ENCODE measurements at places on chromosomes 4 and X. TPM values are rescaled to one million over a fixed set of nuclear protein-coding genes. Genes with fewer than 3 reads are reported as not detected.

The PRDM8 gene
- not detected for total RNA-seq

The ESX1 gene
- not detected for total RNA-seq

The CORIN gene
- 1.7 TPM for total RNA-seq

The PAGE2B gene
- not detected for total RNA-seq

DNA sequence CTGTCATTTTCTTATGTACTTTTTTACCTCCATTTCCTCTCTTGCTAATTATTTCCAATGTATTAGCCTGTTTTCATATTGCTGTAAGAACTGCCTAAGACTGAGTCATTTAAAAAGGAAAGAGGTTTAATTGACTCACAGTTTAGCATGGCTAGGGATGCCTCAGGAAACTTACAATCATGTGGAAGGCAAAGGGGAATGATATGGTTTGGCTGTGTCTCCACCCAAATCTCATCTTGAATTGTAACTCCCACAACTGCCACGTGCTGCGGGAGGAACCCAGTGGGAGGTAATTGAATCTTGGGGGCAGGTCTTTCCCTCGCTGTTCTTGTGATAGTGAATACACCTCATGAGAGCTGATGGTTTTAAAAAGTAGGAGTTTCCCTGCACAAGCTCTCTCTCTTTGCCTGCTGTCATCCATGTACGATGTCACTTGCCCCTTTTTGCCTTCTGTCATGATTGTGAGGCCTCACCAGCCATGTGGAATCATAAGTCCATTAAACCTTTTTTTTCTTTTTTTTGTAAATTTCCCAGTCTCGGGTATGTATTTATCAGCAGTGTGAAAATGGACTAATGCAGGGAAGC, 870.0 kb upstream of the INTU start:
- H3K4me3 ChIP-seq: no peak overlapping the region
- H3K4me1 ChIP-seq: no peaks in the 10 kb centered on the region
- H3K27ac ChIP-seq: no peak overlapping the region
- DNase-seq: no peak
- H3K27me3 ChIP-seq: no peaks in the 10 kb centered on the region
- no peaks in the 10 kb centered on the region for H3K36me3 ChIP-seq

- peaks cover 20% of the 10 kb centered on the region for H3K4me1 ChIP-seq
- H3K27ac ChIP-seq: peak overlapping the region; percentile 49
- peak; percentile 30 for DNase-seq
Observed at GRCh38 chr4:142314247-142314646, 531.9 kb downstream of the INPP4B start.

The APELA gene
- total RNA-seq: not detected

DNA sequence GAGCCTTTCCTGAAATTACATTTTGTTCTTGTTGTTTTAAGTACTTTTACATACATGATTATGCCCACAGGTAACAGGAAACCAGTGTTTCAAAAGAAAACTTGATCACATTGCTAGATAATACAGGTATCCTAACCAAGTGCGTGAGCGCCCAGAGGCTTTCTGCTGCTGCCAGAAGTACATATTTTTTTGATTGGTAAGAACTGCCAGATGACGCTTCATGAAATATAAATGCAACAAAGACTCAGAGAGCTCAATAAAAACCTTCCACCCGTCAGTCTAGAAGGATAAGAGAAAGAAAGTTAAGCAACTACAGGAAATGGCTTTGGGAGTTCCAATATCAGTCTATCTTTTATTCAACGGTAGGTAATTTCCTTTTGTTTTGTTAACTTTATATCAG, at the start of gene EPGN:
EPGN (plus strand) TSS at position 256 of the 400 bp plus-strand sequence; CDS start at position 320, 64 bp downstream.
- H3K27me3 ChIP-seq: no peaks in the 10 kb centered on the region
- H3K36me3 ChIP-seq: no peaks in the 10 kb centered on the region
- H3K4me3 ChIP-seq: no peak within 1 kb of the TSS
- H3K27ac ChIP-seq: no peak within 1 kb of the TSS

- peak; percentile 57 for DNase-seq
- H3K27ac ChIP-seq: no peak overlapping the region
- peaks cover 5% of the 10 kb centered on the region for H3K4me1 ChIP-seq
- H3K4me3 ChIP-seq: no peak overlapping the region
Observed at GRCh38 chrX:41127477-41128192, 42.4 kb downstream of the USP9X start.

The DUSP21 gene
- total RNA-seq: not detected

The GAGE13 gene
- total RNA-seq: not detected

The SNX25 gene
- 26.4 TPM for total RNA-seq

GRCh38 chr4:89324671-89325070, 17.1 kb upstream of the GPRIN3 start:
- H3K4me3 ChIP-seq: no peak overlapping the region
- no peaks in the 10 kb centered on the region for H3K27me3 ChIP-seq
- peak; percentile 24 for DNase-seq

The PCDH11X gene
- not detected for total RNA-seq

The CDS1 gene
- 14.7 TPM for total RNA-seq

The LINC00632 gene
- total RNA-seq: 25.1 TPM

The BST1 gene
- total RNA-seq: not detected

The LDOC1 gene
- total RNA-seq: 2.9 TPM

The ZNF280C gene
- total RNA-seq: 1.2 TPM

- no peaks in the 10 kb centered on the region for H3K27me3 ChIP-seq
- H3K27ac ChIP-seq: no peak overlapping the region
- peak; percentile 64 for DNase-seq
- no peaks in the 10 kb centered on the region for H3K36me3 ChIP-seq
Observed at GRCh38 chr4:73019462-73020047, 50.0 kb downstream of the COX18 start.

- peak overlapping the region; percentile 41 for H3K27ac ChIP-seq
- H3K27me3 ChIP-seq: no peaks in the 10 kb centered on the region
- no peaks in the 10 kb centered on the region for H3K4me1 ChIP-seq
- DNase-seq: no peak
- H3K4me3 ChIP-seq: no peak overlapping the region
Observed at GRCh38 chr4:121253961-121254360, 89.8 kb upstream of the TNIP3 start.

DNA sequence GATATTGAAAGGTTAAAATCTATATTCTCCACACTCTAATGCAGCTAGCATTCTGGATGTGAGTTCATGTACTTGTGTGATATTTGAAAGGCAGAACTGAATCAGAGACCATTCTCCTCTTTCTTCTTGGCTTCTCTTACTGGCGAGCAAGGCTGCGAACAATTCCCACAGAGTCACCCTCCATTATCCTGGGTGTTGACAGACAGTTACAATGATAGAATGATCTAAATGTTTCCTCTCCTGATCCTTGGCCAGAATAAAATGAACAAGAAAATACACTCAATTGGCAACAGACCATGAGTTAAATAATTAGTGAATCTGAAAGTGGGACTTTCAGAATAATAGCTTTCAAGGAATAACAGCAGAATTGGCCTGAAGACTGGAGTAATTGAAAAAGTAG, 342.8 kb downstream of the RAPGEF2 start:
- H3K27me3 ChIP-seq: no peaks in the 10 kb centered on the region
- H3K36me3 ChIP-seq: no peaks in the 10 kb centered on the region
- no peak overlapping the region for H3K4me3 ChIP-seq
- DNase-seq: no peak
- no peak overlapping the region for H3K27ac ChIP-seq

The MED14 gene
- total RNA-seq: 63.0 TPM

The GPRIN3 gene
- 19.8 TPM for total RNA-seq
